Osteoblast (primary cell): ENCODE measurements at places on chromosomes 7 and 10.
A peak's percentile ranks its signal among the peaks of the same experiment; 100 is the strongest.

DNA sequence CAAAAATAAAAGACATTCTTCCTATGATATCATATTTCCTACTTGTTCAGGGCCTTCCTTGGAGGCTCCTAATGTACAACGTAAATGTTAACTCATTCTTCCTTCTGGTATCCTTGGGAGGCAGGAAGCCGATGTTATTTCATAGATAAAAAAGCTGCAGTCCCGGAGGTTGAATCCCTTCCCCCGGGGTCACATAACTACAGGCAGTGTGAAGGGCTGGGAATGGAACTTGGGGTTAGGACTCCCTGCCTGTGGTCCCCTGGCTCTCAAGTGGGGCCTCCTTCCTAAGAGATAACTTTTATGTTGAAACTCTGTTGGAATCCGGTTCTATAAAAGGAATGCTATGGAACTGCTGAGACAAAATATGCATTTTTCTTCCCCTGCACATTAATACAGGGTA, 14.9 kb upstream of the CCDC3 start:
- DNase-seq, result no peak

- no peak for DNase-seq
Measured at GRCh38 chr7:127817466-127817865, 165.5 kb downstream of the SND1 start.

- DNase-seq, result peak; percentile 26
Measured at GRCh38 chr7:95190515-95190914, 133.8 kb downstream of the PON1 start.

DNA sequence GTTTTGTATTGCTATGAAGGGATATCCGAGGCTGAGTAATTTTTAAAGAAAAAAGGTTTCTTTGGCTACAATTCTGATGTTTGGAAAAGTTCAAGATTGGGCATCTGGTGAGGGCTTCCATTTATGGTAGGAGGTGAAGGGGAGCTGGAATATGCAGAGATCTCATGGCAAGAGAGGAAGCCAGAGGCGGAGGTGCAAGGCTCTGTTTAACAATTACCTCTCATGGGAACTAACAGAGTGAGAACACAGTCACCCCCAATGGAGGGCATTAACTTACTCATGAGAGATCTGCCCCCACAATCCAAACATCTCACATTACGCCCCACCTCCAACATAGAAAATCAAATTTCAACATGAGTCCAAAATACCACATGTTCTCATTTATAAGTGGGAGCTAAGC, 62.0 kb downstream of the AKR1D1 start:
- no peak for DNase-seq

DNA sequence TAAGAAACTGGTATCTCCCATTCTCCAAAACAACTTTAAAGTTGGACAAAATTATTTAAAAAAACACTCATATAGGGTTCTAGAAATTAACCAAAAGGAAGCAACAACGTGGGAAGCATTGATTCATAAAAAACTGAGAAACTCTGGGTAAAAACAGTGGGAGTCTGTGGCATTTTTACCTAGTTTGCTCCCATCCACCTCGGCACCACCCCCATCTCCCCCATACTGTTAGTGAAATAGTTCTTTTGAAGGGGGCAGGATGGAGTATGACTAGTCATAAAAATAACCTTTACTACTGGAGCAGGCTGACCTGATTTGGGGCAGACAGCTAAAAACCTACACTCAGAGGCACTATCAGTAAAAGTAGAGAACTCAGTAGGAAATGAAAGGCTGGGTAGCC, 123.2 kb downstream of the AVL9 start:
- no peak for DNase-seq

DNA sequence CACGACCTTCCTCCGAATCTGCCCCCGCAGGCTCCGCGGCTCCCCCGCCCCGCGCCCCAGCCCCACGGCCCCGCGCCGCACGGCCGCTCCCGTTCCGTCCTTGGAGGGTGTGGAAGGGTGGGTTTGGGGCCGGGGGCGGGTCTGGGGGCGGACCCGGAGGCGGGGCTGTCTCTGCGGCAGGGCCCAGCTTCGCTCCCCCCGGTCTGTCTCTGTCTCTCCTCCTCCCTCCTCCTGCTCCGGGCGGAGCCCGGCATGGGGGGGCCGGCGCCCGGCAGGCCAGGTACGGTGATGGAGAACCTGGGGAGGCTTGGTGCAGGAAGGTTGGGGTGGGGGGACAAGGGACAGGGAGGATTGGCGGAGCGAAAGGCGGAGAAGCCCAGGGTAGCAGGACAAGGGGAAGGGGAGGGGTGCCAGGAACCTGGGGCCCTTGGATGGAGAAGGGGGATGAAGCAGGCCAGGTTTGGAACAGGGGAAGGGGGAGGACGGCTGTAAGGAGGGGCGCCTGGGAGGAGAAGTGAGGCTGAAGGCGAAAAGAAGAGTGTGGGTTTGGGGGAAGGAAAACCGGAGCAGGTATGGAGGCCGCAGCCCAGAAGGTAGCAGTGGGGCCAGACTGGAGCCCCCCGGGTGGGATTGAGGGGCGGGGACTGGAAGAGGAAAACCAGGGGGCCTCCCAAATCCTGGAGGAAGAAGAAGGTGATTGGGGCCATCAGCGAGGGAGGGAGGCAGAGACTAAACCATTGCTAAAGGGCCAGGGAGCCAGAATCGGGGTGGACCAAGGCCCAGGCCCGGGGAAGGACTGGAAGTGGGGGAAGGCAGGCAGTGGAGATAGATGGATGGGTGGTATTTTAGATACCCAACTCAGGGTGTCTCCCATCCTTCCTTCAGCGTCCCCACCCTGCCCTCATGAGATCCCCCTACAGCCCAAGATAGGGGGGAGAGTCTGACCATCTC, at the start of gene NYAP1:
Gene NYAP1 (plus strand): TSS at position 206 of the 951 bp plus-strand sequence. CDS start 1,385 bp downstream, outside the sequence.
- DNase-seq, result peak; percentile 94

DNA sequence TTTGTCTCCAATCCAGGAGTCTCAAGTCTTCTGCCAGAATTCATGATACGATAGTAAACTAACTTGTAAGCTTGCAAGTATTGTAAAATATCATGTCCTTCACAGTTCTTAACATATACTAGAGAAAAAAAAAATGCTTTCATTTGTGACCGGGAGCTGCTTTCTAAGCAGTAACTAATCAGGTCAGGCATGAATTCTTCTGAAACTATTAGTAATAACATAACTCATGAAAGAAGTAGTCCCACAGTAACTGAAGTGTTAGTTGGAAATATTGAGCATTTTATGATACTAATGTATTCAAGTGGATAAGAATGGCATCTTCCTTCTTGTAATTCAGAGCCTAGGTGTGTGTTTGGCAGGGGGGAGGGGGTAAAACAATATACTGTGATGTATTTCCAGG, 665.6 kb downstream of the DNAJB9 start:
- no peak for DNase-seq

DNA sequence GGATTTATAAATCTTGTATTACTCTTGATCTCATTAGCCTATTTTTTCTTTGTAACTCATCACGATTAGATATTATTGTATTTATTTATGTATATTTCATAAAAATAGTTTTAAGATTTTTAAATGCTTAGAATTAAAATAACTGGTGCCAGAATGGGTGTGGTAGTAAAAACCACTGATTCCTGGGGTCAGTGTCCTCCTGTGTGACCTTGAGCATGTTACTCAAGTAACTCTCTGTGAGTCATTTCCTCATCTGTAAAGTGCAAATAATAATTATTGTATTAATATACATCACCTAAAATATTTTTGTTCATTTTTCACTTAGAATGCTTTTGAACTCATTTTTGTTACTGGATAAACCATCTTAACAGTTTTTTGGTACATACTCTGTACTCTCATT, 91.3 kb upstream of the TMEM229A start:
- DNase-seq, result no peak

- no peak for DNase-seq
Measured at GRCh38 chr7:117975476-117975875, 102.2 kb upstream of the CTTNBP2 start.

- DNase-seq, result no peak
Measured at GRCh38 chr7:150851492-150852370, 586 bp upstream of the AOC1 start.

- no peak for DNase-seq
Measured at GRCh38 chr10:62050346-62050892, 148.9 kb downstream of the ARID5B start.

DNA sequence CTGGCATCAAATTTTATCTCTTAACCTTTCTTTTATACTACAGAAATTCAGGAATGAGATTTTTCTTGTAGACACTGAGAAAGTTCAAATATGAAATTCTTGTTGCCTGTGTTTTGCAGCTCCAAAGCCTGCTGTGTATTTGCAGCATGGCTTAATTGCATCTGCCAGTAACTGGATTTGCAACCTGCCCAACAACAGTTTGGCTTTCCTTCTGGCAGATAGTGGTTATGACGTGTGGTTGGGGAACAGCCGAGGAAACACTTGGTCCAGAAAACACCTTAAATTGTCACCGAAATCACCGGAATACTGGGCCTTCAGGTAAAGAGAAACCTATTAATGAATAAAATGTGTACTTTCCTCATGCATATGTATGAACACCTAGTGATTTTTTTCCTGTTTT, 24.8 kb downstream of the LIPK start:
- no peak for DNase-seq

GRCh38 chr10:95328013-95328412, 37.2 kb upstream of the PDLIM1 start:
- no peak for DNase-seq

GRCh38 chr7:265192-265997, 24.6 kb upstream of the FOXL3 start:
- peak; percentile 80 for DNase-seq

DNA sequence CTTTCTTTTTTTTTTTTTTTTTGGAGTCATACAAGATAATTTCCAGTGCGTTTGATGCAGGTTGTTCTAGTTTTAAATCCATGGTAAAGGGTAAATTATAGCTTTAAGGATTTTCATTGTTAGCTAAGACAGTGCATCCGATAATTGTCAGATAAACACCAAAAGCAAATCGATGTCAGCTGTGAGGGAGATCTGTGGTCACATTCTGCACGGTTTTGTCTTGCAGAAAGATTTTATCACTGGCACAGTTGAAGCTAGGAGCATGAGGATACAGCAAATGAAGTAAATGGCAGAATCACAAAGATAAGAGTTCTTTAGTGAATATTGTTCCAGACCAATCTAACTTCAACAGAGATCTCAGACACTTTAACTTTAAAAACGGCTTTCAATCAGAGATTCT, 648.8 kb upstream of the COBL start:
- DNase-seq, result no peak

GRCh38 chr7:53984776-53985175, 557.4 kb upstream of the VSTM2A start:
- peak; percentile 58 for DNase-seq

- no peak for DNase-seq
Measured at GRCh38 chr10:98696516-98696915, 249.8 kb upstream of the HPS1 start.

GRCh38 chr7:128679920-128680319, 7.8 kb downstream of the GARIN1A start:
- DNase-seq, result no peak

DNA sequence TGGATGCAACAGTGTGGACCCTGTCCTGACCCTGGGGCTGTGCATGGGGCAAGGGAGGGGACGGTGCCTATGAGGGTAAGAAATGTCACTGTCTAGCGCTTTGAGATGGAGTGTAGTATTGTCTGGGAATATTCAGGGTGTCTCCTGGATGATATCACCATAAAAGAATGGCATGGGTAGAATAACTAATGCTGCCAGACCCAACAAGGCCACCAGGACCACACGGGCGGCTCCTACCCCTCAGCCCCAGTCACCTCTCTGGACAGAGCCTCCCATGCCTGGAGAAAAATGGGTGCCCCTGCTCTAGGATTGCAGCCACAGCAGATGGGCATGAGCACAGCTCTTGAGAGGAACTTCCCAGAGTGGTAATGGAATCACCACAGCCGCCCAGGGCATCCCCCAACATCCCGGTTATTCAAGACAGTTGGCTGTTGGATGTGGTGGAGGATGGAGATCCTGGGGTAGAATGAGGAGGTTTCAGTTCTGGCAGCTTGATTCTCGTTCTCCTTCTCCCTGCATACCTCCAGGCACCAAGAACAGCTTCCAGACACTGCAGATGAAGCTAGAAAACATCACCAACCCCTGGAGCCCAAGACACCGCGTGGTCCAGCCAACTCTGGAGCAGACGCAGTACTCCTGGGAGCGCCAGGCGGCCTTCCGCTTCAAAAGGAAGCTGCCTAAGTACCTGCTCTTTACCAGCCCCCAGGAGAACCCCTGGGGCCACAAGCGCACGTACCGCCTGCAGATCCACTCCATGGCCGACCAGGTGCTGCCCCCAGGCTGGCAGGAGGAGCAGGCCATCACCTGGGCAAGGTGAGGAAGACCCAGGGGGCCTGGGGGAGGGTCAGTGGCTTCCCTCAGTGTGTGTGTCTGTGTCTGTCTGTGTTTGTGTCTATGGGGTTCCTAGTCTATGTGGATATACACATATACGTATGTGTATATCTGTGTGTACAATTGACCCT, 6.2 kb downstream of the AOC1 start:
- DNase-seq, result no peak
